Stimulated activated CD4-positive, alpha-beta T cell treated with anti-CD3 and anti-CD28 coated beads, Interleukin-12 subunit alpha, Interleukin-12 subunit beta, amount 100 ng/mL, for 4 hours (primary cell): ENCODE measurements at places on chromosomes 16 and 17.
A peak's percentile ranks its signal among the peaks of the same experiment; 100 is the strongest.

DNA sequence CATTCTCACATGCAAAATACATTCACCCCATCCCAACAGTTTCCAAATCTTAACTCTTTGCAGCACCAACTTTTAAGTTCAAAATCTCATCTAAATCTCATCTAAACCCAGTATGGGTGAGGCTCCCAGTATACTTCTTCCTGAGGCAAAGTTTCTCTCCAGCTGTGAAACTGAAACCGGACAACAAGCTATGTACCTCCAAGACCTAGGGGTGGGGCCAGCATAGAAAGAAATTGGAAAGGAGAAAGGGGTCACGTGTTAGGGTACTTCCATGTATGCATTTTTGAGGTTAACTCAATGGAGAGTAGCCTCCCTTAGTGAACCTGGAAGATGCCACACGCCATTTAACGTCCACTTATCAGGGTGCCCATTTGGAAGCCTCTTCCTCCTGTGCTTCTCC, 23.9 kb upstream of the LRRC75A start:
- DNase-seq = no peak

- no peak for DNase-seq
Measured at GRCh38 chr16:21628121-21628726, 24.2 kb downstream of the IGSF6 start.

DNA sequence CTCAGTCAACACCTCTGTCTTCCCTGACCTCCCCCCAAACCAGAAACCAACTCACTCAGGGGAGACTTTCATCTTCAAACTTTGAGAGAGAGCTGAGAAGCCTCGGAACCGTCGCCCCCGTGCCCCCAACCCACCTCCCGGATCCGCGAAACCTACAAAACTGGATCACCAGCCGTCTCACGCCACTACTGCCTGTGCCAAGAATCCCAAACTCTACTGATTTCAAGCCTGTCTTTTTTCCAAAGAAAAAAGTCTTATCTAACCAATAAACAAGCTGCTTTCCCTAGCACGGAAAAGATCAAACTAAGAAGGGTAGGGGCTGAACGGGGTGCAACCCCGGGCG, 2.0 kb downstream of the AXIN2 start:
- DNase-seq = no peak

GRCh38 chr16:56332464-56333079, 92.8 kb downstream of the AMFR start:
- DNase-seq = no peak

DNA sequence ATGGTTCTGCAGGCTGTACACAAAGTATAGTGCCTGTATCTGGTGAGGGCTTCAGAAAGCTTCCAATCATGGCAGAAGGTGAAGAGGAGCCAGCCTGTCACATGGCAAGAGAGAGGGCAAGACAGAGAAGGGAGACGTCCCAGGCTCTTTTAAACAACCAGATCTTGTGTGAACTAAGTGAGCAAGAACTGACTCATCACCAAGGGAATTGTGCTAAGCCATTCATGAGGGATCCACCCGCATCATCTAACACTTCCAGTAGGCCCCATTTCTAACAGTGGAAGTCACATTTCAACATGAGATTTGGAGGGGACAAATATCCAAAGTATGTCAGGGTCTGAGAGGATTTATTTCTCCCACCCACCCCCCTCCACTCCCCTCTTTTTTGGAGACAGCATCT, 56.2 kb upstream of the ELAC2 start:
- DNase-seq = no peak

DNA sequence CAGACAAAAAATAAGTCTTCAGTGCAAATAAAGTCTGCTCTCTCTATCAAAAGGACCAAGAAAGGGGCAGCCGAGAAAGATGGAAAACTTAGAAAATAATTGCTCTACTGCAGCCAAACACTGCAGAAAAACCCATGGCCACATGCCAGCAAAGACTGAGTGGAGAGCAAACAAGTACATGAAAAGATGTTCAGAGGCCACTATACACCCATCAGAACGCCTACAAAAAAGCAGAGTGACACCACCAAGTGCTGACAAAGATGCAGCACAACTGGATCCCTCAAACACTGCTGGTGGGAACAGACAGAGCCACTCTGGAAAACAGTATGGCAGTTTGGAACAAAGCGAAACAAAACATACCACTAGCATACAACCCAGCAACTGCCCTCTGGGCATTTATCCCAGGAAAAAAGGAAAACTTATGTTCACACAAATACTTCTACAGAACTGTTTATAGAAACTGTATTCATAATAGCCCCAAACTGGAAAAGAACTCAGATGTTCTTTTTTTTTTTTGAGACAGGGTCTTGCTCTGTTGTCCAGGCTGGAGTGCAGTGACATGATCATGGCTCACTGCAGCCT, 36.7 kb downstream of the KIAA0753 start:
- DNase-seq = no peak

DNA sequence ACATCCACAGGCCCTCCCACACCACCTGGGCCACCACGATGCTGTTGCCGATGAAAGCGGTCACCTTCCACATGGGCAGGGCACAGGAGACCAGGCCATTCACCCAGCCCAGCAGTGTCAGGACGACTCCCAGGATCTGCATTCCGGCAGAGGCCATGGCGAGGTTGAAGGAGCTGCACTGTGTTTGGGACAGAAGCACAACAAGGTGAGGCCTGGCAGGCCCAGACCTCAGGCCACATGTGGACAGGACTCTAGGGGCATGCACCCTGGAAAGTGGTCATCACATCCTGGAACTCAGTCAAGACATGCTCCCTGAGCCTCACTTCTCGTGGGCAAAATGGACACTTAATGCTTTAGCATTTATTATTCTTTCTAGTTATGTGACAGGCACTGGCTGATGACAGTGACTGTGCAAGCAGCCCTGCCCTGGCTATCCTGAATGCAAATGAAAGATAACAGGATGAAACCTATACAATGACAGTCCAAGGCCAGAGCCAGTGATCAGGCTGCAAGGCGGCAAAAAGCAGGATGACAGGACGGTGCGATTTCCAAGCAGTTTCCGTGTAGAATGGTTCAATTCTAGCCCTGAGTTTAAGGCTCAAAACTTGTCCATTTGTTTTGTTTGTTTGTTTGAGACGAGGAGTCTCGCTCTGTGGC, 2.0 kb downstream of the CLDN6 start:
- no peak for DNase-seq

GRCh38 chr17:14305785-14306496, 5.1 kb downstream of the HS3ST3B1 start:
- no peak for DNase-seq

GRCh38 chr17:72030067-72030899, 90.5 kb upstream of the SOX9 start:
- DNase-seq = peak; percentile 1

GRCh38 chr17:78458091-78458490, 79.6 kb downstream of the PGS1 start:
- DNase-seq = no peak

GRCh38 chr16:57062329-57062728, 30.1 kb upstream of the CPNE2 start:
- no peak for DNase-seq

- no peak for DNase-seq
Measured at GRCh38 chr17:50458270-50458669, 10.4 kb downstream of the CHAD start.

DNA sequence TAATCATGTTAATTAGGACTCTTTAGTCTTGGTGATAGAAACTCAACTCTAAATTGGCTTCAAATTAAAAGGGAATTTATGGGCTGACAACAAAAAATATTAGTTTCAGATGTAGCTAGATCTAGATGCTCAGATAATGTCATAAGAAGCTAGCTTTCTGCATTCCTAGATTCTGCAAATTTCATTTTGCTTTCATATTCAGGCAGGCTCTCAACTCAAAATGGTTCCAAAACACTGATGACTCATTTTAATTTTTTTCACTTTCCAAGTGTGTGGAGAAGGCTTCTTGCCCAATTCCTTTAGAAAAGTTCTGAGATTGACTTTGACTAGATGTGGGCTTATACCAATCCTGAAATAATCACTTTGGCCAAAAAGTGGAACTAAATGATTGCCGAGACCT, 236.7 kb upstream of the GOT2 start:
- DNase-seq = no peak

DNA sequence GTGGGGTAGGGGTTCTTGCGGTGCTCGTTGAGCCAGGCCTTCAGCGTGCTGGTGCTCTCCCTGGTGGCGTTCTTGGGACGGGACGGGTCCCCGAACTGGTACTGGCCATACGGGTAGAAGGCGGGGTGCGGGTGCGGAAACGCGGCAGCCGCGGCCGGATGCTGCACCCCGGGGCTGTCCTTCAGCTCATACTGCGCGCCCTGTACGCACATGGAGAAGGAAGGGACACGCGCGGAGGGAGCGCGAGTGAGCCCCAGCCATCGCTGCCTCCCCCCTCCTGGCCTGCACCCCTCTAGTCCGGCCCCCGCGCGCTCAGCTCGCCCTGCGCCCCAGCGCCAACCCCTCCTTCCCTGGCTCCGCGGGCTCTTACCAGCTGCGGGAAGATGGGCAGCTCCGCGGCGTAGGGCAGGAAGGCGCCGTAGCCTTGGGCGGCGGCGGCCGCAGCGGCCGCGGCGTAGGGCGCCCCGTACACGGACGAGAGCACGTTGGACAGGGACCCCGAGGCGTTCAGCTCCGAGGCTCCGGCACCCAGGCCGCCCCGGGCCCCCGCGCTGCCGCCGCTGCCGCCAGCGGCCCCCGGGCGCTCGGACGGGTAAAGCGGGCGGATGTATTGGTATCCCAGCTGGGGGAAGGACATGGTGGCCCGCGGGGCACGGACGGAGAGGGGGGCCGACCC, 1.0 kb downstream of the IRX3 start:
- DNase-seq = no peak

DNA sequence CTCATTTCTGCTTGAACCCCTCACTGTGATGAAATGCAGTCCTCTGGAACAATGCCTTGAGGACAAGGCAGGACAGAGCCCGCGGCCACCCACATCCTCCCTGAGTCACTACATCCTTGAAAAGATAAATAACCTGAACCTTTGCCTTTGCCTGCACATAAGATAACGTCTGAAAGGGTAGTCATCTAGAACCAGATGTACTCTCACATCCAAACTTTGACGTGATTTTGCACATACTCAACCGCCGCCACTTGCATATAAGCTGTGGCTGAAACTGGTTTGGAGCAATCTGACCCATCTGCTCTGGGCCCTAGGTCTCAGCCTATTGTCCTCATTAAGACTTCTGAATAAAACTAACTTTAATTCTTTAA, 252.1 kb downstream of the PHKB start:
- no peak for DNase-seq

- peak; percentile 18 for DNase-seq
Measured at GRCh38 chr17:59331929-59332748, 684 bp downstream of the YPEL2 start.

DNA sequence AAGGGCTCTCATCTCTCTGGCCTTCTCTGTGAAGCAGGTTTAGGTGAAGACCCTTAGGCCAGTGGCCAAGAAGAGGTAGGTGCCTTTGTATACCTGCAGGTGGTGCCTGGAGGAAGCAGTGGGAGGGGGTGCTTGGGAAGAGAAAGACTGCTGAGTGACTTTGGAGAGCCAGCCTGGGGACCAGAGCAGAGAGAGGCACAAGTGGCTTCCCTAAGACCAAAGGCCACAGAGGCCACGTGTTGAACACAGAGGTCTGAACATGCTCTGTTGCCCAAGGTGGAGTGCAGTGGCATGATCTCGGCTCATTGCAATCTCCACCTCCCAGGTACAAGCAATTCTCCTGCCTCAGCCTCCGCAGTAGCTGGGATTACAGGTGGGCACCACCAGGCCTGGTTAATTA, 103.5 kb downstream of the CPPED1 start:
- no peak for DNase-seq

GRCh38 chr17:7889166-7889955, 772 bp downstream of the CHD3 start:
- DNase-seq = no peak

DNA sequence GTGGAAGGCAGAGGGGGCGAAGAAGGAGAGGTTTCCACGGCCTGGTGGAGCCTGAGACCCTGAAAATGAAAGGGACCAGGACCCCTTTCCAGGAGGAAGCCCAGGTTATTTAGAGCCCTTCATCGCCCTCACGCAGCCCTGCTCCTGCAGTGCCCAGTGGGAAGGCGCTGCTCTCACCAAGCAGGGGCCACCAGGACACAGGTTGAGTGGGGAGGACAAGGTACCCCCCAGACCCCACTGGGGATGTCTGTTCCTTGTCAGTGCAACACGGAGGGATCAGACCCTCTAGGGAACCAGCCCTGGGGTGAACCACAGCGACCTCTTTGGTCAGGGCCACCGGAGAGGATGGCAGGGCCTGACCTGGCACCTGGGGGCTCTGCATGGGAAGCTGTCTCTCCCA, 163.9 kb downstream of the C16orf95 start:
- DNase-seq = no peak

- DNase-seq = no peak
Measured at GRCh38 chr17:4262703-4263102, 1.1 kb downstream of the ANKFY1 start.

GRCh38 chr17:57624386-57624785, 120.7 kb downstream of the CCDC182 start:
- no peak for DNase-seq

- no peak for DNase-seq
Measured at GRCh38 chr17:34443619-34444469, 80.8 kb upstream of the CCL1 start.

DNA sequence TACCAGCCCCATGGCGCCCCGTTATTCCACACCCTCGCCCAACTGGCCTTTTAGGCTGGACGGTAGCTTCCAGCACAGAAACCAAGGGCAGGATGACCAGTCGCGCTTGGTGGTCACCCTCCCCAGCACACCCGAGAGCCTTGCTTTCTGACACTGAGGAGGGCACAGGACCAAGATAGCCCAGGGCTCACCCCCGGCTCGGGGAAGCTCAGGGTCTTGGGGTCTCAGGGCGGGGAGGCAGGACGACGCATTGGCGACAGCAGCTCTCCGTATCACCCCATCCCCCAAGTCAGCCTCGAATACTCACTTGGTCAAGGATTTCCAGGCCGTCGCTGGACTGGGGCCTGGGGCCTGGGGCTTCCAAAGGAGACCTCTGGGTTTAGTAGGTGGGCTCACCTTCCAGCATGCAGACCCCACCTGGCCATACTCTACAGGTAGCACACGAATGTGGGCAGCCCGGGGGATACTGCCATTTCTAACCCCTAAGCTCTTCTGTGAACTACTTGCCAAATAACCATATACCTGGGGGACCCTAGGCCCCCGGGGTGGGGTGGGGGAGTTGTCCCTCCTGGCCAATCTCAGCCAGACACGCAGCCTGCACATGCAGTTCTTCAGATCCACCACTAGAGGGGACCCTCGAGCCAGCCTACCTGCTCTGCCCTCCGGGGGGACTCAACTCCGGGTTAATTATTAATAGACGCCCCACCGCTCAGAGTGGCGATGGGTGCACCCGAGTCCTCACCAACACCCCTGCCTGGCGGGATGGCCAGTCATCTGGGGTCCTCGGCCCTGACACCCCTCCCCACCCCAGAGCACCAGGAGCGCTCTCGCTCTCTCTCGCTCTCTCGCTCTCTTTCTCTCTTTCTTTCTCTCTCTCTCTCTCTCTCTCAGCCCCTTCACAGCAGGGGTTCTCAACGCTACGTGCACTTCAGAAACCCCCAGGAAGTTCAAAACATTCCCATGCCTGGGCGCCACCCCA, 30.0 kb downstream of the TBC1D16 start:
- peak; percentile 47 for DNase-seq

DNA sequence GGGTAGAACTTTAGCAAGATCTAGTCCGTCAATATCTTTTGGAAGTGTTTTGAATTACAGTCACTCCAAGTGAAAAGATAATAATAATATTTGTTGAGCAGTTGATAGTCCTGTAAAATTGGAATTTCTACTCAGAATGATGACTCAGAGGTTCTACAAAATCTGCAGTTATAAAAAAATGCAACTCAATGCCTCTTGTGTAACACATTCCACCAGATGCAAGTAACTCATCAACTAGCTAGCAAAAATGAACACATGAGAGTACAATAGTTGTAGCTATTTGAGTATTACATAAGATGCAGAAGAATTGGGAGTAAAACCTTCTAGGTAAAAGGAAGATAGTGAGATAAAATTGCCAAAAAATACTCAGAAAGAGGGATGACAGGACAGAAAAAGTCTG, 177.2 kb downstream of the CDH8 start:
- DNase-seq = no peak
